ENCODE measurements at places on chromosomes 2 and 18.

- DNase-seq, result no peak
These were observed 177.3 kb downstream of the NBAS start for GRCh38 chr2:15383695-15384350.

GRCh38 chr2:105278654-105279053, 37.1 kb downstream of the GPR45 start:
- no peak for DNase-seq

DNA sequence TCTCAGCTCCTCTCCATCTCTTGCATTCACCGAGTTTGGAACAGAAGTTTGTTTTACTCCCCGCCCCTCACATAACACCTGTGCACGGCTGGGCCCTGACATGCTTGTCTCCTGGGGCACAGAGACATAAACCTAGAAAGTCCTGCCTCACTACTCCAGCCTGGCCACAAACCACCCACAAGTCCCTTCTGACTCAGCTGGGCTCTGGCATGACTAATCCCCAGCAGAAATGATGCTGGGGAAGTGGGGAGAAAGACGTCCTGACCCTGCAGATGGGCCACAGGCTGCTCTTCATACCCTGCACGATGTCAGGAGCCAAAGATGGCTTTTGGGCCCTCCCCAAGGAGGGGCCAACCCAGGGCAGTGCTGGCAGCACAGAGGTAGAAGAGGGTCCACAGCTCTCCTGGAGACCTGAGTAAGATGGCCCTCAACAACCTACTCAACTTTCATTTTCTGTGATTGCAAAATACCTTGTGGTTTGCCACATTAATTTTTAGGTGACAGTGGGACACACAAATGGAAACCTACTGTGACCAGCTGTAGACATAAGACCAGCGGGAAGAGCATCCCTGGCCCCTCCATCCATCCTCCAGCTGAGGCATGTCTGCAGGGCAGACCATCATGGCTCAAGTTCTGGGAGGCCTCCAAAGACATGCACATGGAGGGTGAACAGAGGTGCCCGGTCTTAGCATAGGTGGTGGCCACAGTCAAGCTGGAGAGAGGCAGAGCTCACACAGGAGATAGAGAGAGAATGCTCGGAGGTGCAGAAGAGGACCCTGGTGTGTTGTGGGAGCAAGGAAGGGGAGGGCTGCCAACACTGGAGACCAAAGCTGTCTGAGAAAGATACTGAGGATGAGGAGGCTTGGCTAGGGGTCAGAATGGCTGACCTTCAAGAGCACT, 40.0 kb downstream of the DNMT3A start:
- peak; percentile 76 for DNase-seq

GRCh38 chr2:130355172-130355577, 681 bp upstream of the PTPN18 start:
- DNase-seq, result no peak

DNA sequence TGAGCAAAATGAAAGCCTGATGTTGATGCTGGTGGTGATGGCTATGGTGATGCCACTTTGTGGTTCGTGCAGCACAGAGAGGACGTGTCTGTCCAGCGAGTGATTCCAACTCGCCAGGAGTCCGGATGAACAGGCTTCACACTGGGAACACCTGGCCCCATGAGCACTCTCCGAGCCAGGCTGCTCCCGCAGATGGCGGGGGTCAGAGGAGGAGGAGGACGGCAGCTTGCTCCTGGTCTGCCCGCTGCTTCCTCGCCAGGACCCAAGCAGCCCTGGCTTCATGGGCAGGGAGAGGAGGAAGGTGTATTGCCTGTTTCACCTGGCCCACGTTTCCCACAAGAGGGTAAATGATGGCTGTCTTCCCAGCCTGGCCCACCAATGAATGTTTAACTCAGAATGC, 121.6 kb downstream of the MTCL1 start:
- DNase-seq, result no peak

Data from activated naive CD4-positive, alpha-beta T cell treated with anti-CD3 and anti-CD28 coated beads, Interleukin-2, amount 10 ng/mL, durations not matched to agents 7 days and 5 days (primary cell).